M059J (cell line): ENCODE measurements at places on chromosomes 1 and 21.

GRCh38 chr1:3192361-3192760, 123.4 kb downstream of the PRDM16 start:
- DNase-seq = no peak

DNA sequence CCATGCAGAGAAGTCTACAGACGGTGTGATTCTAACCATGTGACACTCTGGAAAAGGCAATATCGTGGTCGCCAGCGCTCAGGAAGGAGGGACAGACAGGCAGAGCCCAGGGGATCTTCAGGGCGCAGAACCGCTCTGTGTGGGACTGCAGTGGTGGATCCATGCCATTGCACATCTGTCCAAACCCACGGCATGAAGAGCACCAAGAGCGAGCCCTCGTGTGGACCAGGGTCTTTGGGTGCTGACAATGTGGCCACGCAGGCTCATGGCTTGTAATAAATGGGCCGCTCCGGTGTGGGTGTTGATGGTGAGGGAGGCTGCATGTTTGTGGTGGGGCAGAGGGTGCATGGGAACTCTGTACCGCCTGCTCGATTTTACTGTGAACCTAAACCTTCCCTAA, 25.3 kb upstream of the POFUT2 start:
- DNase-seq = no peak

GRCh38 chr1:83692524-83693381, 306.2 kb downstream of the TTLL7 start:
- DNase-seq = peak; percentile 72

DNA sequence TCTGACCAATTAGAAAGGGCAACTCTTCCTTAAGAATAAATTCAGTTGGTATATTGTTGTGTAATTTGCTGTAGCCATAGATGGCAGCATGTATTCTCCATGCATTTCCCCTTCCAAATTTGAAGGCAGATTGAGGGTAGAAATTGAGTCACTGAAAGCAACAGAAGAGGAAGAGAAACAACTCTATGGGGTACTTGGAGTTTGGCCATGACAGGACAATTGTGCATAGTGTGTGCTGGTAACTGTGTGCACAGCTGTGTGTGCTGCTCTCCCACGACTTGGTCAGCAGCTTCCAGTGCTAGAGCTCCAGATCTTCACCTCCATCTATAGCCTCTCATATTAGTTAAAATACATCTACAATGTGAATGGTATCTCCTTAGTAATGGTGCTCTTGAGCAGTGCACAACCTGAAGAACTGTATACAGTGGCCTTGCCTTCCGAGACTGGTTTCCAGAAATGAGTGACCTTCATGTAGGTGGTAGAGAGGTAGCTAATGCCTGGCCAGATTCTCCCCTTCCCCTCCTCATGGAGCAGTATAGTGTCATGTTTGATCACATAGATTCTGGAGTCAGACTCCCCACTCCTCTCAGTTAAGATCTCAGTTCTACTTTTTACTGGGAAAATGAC, 882 bp upstream of the FCAMR start:
- no peak for DNase-seq

DNA sequence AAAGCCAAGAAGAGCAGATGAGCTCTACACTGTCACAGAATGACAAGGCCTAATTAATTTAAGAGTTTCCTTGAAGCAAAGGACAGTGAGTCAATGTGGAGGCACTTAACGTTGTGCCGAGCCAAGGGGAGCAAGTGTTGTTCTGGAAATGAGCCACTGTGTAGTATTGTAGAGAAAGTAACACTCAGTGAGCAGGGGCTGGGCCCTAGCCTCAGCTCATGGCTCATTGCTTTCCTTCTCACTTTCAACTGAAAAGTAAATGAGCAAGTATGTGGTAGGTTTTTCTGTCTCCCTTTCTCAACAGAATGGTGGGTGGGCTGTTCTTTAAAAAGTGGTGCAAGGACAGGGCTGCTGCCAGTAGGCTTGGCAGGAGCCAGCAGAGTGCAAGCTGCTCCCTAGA, 11.8 kb upstream of the KIAA0040 start:
- no peak for DNase-seq

GRCh38 chr1:29991025-29991424, 732.4 kb downstream of the MATN1 start:
- DNase-seq = no peak

GRCh38 chr1:207803678-207804077, 51.8 kb downstream of the CD46 start:
- no peak for DNase-seq

GRCh38 chr1:6601923-6602668, 573 bp downstream of the KLHL21 start:
- peak; percentile 62 for DNase-seq

DNA sequence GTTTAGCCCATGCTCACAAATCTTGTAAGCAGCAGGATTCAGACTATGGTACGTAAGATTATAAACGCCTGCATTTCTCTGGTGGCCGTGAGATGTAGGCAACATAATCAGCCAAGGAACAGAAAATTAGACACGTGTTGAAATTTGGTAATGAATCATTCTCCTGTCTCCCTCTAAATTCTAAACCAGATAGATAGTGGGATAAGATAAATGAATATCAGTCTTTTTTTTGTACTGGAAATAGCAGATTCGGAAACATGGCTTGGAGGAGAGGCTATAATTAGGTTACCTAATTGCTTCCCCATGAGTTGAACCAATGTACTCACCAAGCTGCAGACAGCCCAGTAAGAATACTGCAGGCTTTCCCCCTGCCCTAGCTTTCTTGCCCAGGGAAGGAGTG, 172.3 kb downstream of the TGFB2 start:
- no peak for DNase-seq

- no peak for DNase-seq
Measured at GRCh38 chr1:16205891-16206546, 6.4 kb downstream of the ARHGEF19 start.

DNA sequence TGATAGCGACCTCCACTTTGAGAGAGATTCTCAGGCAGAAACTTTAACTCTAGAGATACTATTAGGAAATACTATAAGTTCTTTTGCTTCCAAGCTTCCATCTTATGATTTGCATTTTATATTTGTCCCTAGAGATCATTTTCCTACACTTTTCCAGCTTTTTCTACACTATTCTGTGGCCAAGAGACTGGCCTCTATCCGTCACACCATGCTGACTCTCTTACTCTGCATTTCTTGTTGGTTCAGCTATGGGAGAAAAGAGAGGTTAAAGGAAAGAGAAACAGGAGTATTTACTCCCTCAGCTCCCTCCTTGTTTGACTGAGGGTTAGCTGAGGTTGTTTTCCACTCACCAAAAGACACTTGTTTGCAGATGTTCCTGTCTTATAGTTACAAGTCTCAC, 665.6 kb upstream of the CXADR start:
- no peak for DNase-seq

DNA sequence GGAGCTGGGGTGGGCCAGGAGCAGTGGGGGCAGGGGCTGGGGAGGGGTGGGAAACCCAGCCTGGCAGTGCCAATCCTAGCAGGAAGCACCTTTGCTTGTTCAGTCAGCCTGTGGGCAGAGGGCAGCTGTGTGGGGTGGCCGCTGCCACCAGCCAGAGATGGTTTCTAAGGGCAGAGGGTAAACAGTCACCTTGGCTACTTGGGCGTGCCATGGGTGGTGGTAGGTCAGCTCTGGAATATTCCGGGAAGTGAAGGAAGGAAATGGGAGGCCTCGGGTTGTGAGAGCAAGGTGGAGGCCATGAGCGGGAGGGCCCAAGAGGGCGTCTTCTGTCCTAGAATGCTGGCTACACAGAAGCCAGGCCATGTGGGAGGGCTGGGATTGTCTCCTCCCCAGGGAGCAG, 20.7 kb upstream of the WNT4 start:
- DNase-seq = no peak

DNA sequence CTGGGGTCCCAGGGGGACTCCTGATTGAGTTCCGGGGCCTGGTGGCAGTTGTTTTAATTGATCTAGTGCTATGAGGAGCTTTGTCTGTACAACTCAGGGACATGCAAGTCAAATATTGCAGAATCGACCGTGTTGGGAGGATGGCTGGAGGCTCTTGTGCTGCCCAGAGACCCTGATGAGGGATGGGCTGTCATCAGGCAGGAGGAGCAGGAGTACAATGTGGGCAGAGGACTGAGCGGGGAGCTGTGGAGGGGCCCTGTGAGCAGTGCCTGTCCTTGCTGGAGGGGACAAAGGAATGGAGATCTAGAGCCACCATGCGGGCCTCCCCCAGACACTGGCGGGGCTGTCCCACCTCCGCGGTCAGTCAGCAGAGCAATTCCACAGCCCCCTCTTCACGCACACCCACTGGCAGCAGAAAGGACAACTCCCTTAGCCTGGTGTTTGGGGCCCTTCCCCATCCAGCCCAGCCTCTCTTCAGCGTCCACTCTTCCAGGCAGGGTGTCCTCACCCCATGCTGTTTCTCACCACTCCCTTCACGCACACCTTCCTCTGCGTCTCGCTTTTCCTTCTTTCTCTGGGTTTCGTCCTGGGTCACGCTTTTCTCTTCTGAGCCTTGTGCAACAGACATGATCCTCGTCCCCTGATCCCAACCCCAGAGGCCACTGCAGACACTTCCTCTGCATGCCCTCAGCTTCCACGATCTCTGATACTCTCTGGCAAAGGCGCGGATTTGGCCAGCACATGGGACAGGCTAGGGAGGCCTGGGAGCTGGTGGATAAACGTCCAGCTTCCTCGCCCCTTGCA, 122.6 kb downstream of the GRIK3 start:
- DNase-seq = no peak

DNA sequence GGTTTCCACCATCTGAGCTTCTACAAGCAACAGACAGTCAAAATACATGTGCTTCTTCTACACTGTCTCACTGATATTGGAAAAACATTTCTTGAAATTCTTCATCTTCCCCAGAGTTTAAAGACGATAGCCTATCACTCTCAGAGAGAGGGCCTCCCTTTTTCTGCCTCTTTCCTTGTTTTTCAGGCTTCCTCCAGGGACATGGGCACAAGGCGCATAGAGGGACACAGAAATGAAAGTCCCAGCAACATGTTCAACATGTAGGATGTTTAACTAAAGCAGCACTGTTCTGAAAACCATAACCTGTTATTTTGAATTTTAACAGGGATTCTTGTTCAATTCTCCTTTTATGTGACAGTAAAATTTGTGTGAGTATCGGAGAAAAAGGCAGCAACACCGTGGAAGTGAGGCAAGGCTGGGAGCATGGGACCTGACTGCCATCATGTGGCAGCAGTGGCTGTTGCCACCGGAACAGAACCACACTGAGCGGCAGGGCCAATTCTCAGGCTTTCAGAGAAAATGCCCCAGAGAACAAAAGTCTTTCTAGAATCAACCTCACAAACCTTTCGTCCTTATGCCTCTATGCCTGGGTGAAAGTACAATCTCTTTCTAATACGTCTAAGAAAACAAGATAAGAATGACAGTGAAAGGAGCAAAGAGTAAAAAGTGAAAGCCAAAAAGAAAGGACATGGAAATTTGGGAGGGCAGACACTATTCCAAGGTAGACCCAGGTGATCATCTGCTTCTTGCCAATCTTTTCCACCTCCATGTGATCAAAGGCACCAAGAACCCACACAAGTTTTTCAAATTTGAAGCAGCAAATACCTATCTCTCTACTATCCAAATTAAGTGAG, 54.5 kb downstream of the PCNX2 start:
- DNase-seq = peak; percentile 48

DNA sequence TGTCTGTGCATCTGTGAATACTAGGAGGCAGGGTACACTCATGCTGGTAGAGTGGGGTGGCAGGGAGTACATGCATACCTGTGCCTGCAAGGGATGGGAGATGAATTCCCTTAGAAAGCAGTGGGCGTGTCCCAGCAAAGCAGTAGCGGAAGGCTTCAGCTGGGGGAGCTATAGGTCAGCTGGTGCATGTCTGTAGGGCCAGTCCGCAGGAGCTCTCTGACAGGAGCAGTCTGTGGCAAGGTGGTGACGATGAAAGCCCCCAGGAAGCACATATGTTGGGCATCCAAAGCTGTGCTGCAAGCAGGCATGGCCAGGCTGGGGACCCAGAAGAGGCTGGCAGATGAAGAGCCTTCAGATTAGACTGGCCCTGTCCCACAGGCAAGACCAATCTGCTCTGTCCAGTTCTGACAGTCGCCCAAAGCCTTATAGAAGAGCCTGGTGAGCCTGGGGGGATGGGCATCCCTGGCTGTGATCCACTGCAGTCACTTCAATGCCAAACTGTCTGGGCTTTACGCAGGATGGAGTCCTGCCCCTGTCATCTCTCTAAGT, 1.8 kb upstream of the OR2M4 start:
- DNase-seq = no peak

DNA sequence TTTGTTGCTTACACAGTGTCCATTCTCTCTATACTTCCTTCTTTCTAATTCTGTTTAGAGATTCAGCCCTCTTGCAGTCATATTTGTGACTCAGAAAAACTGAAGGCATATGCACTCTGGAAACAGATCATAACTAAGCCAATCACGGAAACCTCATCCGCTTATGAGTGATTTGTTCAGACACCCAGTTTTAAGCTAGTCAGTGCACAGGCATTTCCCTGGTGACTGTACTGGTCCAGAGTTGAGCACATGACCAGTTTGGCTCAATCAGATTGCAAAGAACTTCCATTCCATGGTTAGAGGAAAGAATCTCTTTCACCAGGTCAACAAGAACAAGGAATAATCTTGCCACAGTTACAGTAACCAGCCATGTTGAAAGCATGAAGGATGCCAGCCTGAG, 69.2 kb upstream of the SGIP1 start:
- peak; percentile 98 for DNase-seq

DNA sequence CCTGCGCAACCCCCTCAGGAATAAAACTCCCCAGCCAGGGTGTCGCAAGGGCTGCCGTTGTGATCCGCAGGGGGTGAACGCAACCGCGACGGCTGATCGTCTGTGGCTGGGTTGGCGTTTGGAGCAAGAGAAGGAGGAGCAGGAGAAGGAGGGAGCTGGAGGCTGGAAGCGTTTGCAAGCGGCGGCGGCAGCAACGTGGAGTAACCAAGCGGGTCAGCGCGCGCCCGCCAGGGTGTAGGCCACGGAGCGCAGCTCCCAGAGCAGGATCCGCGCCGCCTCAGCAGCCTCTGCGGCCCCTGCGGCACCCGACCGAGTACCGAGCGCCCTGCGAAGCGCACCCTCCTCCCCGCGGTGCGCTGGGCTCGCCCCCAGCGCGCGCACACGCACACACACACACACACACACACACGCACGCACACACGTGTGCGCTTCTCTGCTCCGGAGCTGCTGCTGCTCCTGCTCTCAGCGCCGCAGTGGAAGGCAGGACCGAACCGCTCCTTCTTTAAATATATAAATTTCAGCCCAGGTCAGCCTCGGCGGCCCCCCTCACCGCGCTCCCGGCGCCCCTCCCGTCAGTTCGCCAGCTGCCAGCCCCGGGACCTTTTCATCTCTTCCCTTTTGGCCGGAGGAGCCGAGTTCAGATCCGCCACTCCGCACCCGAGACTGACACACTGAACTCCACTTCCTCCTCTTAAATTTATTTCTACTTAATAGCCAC, 696 bp downstream of the TGFB2 start:
- DNase-seq = peak; percentile 74

DNA sequence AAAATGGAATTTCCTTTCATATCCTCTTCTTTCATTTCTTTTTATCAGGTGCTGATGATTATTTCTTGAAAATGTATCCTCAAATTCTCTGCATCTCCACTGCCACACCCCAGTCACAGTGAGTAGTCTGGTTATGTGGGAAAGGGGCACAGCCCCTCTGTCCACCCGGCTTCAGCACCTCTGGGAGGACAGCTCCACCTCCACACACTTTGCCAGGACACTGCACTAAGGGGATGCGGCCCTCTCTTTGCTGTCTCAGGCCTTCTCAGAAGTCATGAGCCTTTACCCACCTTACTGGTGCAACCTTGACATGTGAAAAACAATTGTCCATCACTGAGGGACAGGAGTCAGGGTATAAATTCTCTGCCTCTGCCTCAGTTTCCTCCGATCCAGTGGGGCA, 433.1 kb downstream of the PCP4 start:
- DNase-seq = no peak
